Stimulated activated CD8-positive, alpha-beta memory T cell treated with anti-CD3 and anti-CD28 coated beads, Interleukin-12 subunit alpha, Interleukin-12 subunit beta, amount 100 ng/mL, for 4 hours (primary cell): ENCODE measurements at places on chromosomes 7 and 10.

DNA sequence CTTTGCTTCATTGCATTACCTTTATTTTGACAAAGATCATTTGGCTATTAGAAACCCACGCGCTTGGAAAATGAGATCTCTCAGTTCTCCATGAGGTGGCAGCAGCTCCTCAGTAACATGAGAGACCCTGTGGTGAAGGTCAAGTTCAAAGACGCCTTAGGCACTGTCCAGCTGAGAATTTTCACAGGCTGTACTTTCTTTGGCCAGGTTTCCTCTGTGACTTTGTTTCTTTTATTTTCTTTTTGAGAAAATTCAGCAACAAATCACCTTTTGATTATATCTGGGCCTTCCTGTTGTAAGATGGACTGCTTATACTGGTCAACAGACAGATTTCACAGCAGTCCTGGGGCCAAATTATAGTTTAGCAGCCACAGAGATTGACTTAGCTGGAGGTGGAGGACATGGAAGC, 54.5 kb downstream of the RAB18 start:
- DNase-seq: no peak

DNA sequence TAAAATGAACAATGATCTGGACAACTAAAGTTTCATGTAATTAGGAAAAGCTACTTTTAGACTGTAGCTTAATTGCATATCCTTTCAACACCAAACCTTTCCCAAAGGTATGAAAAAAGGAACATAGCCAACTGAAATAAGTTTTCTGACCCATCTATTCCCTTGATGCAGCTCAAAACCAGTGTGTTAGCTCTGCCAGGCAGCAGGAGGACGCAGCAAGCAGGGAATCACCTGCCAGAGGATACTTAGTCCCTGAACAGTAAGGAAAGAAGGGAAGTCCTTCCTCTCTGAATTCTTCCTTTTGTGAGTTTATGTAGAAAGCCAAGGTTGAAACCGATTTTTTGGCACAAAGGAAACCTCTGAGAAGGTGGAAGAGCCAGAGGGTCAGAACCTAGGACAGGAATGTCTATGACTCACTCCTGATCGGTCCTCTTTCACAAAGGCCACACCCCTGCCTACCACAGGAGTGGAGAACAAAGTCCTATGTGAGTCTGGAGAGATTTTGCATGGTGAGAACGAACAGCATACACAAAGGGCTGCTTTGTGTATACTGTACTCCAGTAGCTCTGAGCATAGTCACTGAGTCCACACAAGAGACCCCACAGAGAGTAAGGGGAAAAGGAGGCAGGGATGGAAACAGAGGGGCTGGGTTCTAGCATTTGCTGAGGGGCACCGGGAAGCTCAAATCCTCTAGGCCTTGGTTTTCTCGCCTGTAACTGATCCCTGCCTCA, 68.8 kb upstream of the GSDME start:
- no peak for DNase-seq

DNA sequence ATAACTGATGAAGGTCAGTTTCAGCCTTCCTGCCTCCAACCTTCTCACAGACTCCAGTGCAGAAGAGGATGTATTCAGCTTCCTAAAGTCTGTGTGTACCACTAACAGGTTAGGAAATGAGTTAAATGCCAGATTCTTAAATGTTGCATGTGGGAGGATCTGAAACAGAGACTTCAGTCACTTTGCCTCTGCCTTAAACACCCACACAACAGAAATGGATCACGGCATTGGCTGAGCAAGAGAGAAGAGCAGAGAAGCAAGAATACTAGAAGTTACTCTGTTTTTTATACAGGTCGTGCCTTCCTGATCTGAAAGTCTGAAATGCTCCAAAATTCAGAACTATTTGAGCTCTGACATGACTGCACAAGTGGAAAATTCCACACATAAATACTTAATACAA, 98.9 kb upstream of the ARHGAP21 start:
- DNase-seq: no peak

GRCh38 chr7:94748376-94748775, 92.4 kb upstream of the SGCE start:
- DNase-seq: no peak

DNA sequence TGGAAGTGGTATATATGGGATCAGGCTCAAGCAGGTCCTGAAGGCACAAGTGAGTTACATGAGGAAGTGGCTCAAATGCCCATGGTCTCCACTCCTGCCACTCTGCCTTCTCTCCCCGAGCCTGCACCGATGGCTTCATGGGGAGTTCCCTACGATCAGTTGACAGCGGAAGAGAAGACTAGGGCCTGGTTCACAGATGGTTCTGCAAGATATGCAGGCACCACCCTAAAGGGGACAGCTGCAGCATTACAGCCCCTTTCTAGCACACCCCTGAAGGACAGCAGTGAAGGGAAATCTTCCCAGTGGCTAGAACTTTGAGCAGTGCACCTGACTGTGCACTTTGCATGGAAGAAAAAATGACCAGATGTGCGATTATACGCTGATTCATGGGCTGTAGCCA, 95.3 kb downstream of the HOXA1 start:
- no peak for DNase-seq

DNA sequence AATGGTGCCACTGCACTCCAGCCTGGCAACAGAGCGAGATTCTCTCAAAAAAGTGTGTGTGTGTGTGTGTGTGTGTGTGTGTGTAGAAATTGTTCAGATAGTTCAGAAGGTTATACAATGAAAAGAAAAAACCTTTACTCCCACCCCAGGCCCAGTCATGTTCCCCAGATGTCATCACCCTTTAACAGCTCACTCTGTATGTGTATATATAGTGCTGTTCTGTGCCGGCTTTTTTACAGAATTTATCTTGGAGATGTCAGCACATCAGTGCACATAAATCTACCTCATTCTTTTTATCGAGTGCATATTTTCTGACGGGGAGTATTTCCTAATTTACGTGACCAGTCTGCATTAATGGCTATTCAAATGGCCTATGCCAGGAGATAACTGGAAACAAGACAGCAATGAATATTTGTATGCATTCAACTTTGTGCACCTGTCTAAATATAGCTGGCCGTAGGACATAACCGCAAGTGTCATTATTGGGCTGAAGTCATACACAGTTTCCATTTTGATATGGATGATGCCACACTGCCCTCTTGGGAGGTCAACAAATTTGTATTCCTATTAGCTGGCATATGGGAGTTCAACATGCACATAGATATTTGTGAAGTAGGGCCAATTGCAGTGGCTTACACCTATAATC, 11.7 kb downstream of the NIPSNAP2 start:
- no peak for DNase-seq

GRCh38 chr10:61286686-61287085, 166.5 kb downstream of the TMEM26 start:
- DNase-seq: no peak

GRCh38 chr10:3106928-3107425, 39.6 kb downstream of the PFKP start:
- no peak for DNase-seq

DNA sequence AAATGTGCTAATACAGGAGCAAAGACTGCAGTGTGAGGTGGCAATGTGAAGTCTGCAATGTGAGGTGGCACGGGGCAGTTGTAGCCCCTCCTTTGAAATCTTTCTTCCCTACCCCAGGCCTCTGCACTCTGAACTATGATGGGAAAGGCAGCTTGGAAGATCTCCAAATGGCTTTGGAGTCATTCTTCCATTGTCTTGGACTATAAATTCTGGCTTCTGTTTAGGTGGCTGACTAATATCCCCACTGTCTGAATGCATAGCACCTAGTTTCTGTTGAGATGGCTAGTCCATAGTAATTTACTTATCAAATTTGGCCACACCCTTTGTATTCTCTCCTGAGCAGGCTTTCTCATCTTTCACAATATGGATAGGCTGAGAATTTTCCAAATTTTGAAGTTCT, 175.0 kb downstream of the CFTR start:
- no peak for DNase-seq

GRCh38 chr10:35324196-35324595, 12.1 kb upstream of the CCNY start:
- DNase-seq: no peak

GRCh38 chr7:74176555-74176954, 2.4 kb downstream of the EIF4H start:
- no peak for DNase-seq

GRCh38 chr10:111515706-111516105, 438.9 kb downstream of the ADRA2A start:
- DNase-seq: no peak

- no peak for DNase-seq
These were observed 214.6 kb upstream of the TPK1 start for GRCh38 chr7:145050415-145050814.

DNA sequence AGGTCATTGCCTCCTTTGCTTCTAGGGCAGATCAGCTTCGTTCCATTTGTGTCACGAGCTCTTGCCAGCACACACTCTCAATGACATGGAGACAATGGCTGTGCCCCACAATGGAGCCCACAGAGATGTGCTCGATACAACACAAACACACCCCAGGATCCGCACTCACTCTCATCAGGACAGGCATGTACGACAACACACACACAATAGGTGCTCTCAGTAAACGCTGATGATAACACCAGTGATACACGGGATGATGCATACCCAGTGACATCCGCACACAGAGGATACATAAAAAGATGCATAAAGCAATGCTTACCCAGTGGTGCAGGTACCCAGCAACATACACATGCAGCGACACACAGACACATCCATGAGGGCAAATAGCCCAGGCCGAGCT, 61.2 kb upstream of the LBX1 start:
- no peak for DNase-seq

- DNase-seq: no peak
These were observed 45.1 kb upstream of the LYZL1 start for GRCh38 chr10:29243750-29244149.

GRCh38 chr10:79001082-79001885, 67.5 kb upstream of the ZMIZ1 start:
- DNase-seq: no peak

GRCh38 chr10:78000956-78001472, 28.3 kb downstream of the POLR3A start:
- no peak for DNase-seq

DNA sequence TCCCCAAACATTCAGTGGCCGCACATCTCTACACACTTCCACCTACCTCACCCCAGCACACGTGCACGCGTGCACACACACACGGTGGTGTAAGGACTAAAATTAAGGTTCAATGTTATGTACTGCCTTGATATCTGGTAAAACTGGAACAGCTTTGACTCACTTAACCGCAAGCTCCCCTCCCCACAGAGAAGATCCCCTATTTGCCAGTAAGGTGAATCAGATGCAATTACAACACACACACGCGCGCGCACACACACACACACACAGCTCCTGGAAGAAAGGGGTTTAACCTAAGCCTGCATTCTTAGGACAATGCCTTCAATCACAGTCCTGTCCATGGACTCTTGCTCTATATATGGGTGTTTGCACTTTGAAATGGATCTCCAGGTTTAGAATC, 25.5 kb upstream of the VPS41 start:
- DNase-seq: no peak

DNA sequence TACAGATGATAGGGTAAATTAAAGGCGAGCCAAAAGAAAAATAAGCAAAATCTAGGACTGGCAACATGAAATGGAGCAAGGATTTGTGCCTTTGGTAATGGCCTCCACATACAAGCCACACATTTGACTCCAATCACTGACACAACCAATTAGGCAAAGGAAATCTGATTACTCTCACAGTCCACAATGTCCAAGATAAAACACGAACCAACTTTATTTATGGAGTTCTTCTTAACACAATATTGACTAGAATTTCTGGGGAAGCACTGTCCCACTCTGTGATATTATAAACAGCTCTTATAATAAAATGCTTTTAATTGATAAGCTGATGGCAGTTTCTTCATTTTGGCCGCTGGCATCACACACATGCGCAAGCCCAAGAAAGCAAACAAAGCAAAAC, 334.2 kb downstream of the ABCA13 start:
- no peak for DNase-seq

DNA sequence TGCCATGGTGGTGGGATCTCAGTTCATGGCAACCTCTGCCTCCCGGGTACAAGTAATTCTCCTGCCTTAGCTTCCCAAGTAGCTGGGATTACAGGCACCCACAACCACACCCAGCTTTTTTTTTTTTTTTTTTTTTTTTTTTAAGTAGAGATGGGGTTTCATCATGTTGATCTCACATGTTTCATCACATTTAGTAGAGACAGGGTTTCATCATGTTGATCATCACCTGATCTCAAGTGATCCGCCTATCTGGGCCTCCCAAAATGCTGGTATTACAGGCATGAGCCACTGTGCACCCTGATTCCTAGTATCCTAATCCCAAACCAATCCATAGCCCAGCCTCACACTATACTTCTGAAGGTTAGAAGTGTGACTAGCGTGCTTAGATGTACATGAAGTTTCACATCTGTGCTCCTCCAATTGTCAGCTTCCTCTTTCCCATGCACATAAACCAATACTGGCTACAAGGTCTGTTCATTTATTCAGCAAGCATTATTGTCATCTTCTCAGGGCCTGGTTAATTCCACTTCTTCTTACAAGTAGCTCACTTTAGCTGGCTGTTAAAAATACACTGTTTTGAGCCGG, 6.8 kb upstream of the NAT16 start:
- DNase-seq: no peak

DNA sequence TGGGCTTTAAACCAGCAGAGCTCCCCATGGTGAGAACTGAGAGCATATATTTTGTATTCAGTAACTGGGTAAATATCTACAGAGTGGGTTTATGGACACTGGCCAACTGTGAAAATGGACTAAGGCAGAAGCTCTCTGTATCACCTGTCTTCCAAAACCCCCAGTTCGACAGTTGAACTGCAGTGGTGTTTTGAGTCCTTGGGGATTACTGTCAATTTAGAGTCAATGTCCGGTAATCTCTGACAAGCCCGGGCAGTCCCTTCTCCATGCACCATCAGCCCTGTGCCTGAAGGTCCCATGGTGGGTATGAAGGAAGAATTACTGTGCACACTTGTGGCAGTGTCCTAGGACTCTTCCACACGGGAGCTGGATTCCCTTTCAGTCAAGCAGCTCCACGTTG, 235.0 kb downstream of the CCSER2 start:
- no peak for DNase-seq

- no peak for DNase-seq
These were observed 113.0 kb downstream of the PDE1C start for GRCh38 chr7:31957090-31957720.

- no peak for DNase-seq
These were observed 110.7 kb downstream of the AKR1D1 start for GRCh38 chr7:138186951-138187351.

- no peak for DNase-seq
These were observed 52.3 kb downstream of the CCDC71L start for GRCh38 chr7:106608661-106609060.

GRCh38 chr7:117435475-117436043, 8.3 kb upstream of the ASZ1 start:
- DNase-seq: no peak

- DNase-seq: no peak
These were observed 46.3 kb upstream of the ZNF800 start for GRCh38 chr7:127438836-127439235.

GRCh38 chr10:124033887-124034218, 59.5 kb downstream of the CHST15 start:
- no peak for DNase-seq

- DNase-seq: no peak
These were observed 195.4 kb downstream of the BAMBI start for GRCh38 chr10:28872587-28873165.
